ENCODE measurements at places on chromosomes 12 and 14. TPM values are rescaled to one million over a fixed set of nuclear protein-coding genes. Genes with fewer than 3 reads are reported as not detected.

The COX8C gene
- total RNA-seq, result not detected

The TCL1B gene
- not detected for total RNA-seq

The DCAF11 gene
- 68.9 TPM for total RNA-seq

The ADAM20 gene
- 0.13 TPM for total RNA-seq

The CMKLR1 gene
- total RNA-seq, result 0.13 TPM

The ARG2 gene
- total RNA-seq, result 39.7 TPM

The TTC5 gene
- 14.4 TPM for total RNA-seq

DNA sequence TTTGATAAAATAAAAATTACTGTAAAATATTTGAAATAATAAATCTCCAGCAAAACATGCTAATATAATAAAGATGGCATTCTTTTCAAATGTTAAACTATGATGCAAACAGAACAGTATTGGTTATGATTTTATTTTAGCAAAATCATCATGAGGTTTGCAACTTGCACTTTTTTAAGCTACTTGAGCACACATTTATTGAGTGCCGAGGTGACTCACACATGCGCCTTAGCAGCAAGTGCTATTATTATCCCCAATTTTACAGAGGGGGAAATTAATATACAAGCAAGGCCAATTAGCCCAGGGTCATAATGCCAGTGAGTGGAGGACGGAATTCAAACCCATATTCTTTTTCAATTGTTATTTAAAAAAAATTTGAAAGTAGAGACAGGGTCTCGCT, 7.3 kb downstream of the DYRK4 start:
- DNase-seq, result no peak

DNA sequence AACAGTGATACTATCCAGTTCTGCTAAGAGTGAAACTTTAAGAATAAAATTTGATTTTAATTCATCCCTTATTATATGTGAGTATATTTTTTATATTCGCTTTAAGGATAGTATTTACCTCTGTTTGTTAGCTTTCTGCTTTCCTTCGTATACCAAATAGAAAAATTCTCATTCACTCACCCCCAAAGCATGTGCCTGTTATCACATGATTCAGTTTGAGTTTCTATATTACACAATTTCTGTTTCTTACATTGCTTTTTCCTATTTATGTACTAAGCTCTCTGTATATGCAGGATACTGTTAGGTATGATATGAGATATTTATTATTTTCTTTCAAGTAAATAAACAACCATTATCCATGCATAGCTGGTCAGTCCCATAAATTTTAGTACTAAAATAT, 275.2 kb downstream of the FBXL14 start:
- no peak for DNase-seq

DNA sequence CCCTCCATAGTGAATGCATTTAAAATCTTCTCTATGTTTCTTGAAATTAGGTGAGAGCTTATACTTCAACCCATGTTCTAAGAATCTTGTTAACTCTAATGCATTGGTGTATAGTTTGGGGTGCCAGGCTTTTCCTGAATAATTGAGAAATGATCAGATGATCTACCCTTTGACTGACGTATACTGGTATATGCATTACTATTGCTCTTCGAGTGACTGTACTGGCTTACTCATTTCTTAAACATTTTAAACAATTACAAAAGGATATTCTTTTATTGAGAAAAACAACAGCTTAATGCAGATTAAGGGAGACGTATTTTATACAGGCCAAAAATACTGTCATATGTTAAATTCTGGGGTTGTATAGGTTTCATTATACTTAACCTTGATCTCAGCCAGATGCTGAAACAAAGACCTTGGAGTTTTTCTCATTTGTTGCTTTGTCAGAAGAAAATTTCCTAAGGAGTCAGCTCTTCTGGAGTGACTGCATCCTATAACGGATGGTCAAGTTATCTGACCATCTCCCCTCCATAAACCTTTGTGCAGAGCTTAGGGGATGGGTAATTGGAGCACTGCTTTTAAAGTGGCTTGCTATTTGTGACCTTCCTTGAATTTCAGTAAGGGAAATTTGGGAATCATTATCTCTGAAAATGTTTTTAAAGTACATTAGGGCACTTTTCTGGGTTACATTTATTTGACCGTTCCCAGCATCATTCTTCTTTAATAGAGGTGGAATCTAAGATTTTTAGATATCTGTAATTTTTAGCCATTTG, 507.6 kb downstream of the PCNX1 start:
- DNase-seq, result no peak

DNA sequence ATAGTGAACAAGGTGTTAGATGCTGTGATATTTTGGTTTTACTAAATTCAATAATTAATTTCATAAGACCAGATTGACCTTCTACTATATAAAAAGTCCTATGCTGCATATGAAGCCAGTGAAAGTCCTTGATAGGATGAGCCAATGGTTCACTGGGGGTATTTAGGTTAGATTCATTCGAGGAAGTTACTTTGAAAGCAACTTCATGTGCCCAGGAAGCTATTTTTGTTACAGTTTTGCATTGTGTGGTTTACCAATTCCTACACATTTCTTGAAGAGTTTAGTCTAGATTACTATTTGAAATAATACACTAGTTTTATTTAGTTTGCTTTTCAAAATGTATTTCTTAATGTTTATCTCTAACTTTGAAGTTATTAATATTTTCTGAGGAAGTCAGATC, 58.5 kb upstream of the RMST start:
- no peak for DNase-seq

DNA sequence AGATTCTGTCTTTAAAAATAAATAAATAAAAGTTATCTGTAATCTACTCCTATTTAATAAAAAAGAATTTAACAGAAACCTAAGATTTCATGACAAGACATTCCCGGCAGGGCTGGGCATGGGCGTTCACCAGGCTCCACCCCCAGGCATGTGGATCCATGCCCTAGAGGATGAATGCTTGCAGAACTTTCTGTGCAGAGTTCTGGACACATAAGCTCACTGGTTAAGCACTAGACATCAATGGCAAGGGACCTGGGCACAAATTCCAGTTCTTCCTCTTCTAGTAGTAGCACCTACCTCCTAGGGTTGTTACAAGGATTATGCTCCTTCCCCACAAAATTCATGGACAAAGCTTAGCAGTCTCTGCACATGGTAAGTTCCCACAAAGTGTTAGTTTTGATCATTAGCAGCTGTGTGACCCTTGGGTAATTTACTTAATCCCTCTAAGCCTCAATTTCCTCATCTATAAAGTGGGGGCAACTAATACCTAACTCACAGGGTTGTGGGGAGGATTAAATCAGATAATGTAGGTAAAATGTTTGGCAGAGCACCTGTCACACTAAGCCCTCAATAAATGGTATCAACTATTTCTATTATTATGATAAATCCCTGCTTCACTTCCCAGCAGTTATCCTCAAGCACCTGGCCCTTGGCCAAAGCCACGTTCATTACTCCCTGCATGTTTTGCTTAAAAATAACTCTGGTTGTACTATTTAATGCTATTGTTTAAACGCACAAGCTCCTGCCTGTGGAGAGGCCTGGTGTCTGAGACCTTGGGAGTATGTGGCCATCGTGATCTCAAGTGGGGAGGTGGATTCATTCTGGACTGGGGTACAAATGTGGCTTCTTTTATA, 9.8 kb downstream of the GALNT6 start:
- DNase-seq, result no peak

DNA sequence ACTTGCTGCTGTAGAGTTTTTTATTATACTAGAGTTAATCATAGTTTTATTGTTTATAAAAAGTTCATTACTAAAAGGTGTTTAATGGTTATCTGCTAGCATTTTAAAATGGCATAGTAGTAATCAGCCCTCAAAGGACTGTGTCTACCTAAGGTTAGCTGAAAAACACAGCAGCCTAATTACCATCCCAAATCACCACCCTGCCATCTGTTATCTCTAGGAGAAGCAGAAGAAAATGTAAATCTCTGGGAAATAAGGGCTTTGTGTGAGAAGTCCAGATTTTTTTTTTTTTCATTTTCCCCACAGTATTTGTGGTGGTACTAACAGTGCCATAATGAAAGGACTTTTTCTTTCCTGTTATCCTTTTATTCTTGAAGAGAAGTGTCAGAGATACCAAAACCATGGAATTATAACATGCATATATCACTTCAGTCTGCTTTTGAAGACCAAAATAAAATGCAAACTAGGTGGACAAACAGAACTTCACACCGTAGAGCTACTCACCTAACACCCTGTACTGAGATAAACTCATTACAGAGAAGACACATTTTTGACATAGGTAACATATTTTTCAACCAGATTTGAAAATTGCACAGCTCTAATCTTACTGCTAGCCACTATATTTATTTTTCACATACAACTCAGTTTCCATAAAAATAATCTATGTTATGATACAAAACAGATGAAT, 876.2 kb downstream of the C12orf50 start:
- no peak for DNase-seq

DNA sequence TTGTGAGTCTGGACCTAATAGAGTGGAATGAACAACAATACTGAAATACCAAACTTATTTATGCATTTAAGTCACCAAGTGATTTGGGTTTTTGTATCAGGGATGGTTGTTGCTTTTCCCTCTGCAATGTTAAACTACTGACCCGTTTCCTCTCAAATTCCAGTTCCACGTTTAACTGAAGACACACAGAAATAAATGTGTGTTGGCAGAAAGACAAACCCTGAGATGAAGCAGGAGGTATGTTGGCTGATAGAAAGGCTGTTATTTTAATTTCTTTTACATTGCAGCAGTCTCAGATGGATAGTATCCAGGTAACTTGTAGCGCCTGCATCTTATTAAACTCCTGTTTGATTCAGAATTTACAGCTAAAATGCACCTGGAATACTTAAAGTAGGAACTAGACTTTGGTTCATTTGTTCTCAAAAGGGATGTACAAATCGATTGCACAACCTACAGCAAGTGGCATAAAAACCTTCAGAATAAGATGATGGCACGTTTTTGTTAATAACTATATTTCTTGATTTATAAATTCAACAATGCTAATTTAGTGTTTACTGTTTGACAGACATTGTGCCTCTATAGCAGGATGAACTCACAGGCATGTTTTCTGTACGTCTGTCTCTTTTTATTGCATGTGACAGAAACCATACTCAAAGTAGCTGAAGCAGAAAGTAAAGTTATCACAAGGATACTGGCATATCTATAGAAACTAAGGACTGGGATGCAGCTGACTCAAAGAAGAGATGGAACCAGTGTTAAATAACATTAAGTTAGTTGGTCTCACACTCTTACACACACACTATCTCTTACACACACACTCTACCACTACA, 405.7 kb downstream of the ZFP36L1 start:
- DNase-seq, result peak; percentile 24

- no peak for DNase-seq
These were observed 130.6 kb upstream of the MDM1 start for GRCh38 chr12:68462803-68463202.

- DNase-seq, result no peak
These were observed 3.6 kb upstream of the FOXG1 start for GRCh38 chr14:28762955-28763326.

DNA sequence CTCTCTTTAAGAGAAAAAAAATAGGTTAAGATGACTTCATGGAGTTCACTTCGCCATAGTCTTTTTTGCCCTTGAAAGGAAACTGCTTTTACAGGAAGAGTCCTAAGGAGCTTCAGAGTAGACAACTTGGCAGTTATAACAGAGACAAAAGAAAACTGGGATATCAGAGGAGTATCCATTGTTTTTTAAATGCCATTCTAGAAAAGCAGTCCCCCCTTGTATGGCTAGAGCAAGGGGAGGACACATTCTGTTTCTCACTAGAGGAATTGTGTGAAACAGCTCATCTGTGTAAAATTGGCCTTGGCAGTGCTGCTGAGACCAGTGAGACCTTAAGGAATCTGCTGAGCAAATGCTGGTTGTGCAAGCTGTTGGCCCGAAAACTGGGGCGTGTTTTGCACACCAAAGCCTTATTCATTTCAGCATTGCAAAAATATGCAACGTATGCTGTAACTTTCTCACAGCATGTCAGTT, 128.0 kb downstream of the GPR135 start:
- no peak for DNase-seq

DNA sequence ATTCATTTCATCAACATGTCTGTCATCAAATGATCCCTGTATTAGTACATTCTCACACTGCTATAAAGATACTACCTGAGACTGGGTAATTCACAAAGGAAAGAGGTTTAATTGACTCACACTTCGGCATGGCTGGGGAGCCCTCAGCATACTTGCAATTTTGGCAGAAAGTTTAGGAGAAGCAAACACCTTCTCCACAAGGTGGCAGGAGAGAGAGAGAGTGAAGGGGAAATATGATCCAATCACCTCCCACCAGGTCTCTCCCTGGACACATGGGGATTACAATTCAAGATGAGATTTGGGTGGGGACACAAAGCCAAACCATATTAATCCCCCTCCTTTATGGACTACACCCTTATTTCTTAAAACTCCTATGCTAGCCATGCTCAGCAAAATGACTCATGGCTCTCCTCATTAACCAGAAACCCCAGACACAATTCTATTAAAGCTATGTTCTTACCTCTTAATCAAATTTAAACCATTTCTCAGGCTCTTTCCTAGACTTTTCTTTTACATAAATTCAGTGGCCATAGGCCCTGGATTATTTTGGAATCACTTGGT, 932.3 kb downstream of the FLRT2 start:
- DNase-seq, result no peak

DNA sequence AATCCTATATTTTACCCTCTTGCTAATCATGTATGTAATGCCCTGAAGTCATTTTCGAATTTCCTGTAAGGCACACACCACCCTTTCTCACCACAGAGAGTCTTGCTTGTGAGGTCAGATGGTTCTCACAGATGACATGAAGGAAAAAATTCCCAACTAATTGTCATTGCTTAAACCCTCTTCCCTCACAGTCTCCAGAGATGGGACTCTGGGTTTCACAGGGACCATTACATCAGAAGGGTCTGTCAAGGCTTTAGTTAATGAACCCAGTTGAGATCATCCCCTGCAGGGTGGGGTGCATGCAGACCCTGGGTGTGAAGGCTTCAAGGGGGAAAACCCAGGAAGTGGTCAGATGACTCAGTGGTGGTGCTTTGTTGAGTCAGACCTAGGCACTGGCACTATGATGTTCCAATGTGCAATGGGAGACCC, 229.6 kb downstream of the BCAT1 start:
- DNase-seq, result no peak

- no peak for DNase-seq
These were observed 56.6 kb downstream of the PAX9 start for GRCh38 chr14:36718216-36718615.

GRCh38 chr12:72612171-72612570, 340.0 kb downstream of the TRHDE start:
- no peak for DNase-seq

DNA sequence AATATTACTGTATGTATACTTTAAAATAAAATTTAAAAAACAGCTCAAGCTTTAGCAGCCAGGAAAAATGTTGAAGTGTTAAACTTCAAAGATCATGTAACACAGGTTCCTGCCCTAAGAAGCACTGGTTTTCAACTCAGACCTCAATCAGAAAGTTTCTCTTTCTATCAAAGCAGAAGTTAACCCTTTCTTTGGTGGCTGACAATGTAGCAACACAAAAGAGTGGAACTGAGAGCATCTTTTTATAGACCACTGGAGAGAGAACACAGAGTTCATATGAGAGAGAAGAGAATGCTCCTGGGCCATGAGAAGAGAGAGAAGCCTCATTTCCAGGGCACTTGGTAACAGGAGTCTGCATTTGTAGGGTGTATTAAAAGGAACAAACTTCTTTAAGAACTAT, 42.2 kb upstream of the KTN1 start:
- no peak for DNase-seq

All from dermis microvascular lymphatic vessel endothelial cell (primary cell).